ENCODE measurements at places on chromosomes 2 and 18.
A peak's percentile ranks its signal among the peaks of the same experiment; 100 is the strongest.

GRCh38 chr2:128440666-128441340 is 122.1 kb upstream of the HS6ST1 start:
- no peak for DNase-seq

DNA sequence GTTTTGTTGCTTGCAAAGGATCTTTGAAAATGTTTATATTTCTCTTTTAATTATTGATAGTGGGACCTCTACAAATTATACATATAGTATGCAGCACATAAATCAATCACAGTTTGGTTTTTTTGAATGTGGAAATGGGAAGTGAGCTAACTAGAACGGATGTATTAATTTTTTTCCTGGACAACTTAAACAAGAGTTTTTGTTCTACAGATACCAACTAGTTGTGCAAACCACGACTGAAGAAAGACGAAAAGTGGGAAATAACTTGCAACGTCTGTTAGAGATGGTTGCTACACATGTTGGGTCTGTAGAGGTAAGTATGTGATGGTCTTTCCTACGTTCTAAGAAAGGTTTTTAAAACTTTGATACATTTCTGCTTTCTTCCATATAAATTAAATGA is 39.2 kb downstream of the NDC80 start:
- DNase-seq, result no peak

GRCh38 chr2:68824831-68825230 is 46.4 kb downstream of the BMP10 start:
- DNase-seq, result no peak

GRCh38 chr2:2686222-2686621 is 355.1 kb upstream of the MYT1L start:
- DNase-seq, result no peak

DNA sequence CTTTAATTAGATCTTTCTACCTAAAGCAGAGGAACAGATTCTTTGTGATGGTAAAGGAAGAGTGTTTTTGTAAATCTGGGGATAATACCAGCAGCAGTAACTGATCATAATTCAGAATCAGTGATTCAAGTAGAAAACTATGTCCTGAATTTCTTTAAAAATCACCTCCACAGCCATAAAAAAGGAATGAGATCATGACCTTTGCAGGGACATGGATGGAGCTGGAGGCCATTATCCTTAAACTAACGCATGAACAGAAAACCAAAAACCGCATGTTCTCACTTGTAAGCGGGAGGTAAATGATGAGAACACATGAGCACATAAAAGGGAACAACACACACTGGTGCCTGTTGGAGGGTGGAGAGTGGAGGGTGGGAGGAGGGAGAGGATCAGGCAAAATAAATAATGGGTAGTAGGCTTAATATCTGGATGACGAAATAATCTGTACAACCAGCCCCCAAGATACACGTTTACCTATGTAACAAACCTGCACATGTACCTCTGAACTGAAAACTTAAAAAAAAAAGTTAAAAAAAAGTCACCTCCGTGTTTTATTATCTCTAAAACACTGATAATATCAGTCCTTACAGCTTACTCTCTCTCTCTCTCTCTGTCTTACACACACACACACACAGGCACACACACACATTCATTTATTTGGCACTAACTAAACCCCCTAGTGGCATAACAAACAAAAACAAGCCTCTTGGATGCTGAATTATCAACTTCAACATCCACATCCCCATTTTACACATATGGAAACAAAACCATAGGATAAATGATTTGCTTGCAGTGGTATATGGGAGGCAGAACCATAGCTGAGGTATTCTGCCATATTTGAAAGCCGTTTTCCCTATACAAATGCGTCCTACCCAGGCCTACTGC is 1.4 kb downstream of the TM4SF20 start:
- DNase-seq, result no peak

GRCh38 chr2:47662552-47662951 is 120.4 kb upstream of the MSH6 start:
- no peak for DNase-seq

DNA sequence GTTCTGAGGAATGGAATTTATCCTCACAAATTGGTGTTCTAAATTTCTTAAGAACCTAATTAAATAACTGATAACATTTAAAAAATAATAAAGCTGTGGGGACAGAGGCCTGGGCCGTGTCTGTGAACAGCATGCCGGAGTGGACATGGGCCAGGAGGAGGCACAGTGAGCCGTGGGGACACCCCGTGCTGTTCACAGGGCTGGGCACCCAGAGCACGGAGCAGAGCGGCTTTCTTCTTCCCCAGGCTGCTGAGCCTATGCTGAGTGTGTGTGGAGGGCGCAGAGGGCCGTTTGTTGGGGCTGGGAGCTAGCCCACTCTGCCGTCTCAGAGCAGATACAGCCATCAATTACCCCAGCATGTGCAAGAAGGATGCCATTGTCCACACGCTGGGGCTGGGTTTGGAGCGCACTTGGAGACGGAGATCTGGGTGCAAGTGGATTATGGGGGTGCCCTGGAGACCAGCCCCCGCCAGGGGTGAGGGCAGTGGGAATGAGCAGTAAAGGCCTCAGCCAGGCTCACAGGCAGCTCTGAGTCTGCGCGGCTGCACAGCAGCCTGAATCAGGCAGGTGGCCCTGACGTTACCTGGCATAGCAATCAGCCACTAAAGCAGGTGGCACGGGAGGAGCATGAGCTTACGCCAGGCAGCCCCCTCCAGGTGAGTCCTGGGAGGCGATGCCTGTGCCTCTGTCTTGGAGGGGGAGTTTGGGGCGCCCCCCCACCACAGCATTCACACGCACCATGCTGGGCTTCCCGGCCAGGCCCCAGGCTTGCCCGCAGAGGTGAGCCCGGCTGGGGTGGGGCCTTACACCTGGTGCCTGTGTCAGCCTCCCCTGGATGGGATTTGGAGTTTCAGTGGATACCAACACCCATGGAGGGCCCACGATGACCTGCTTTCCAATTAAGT is 52.1 kb upstream of the SLC66A3 start:
- no peak for DNase-seq

DNA sequence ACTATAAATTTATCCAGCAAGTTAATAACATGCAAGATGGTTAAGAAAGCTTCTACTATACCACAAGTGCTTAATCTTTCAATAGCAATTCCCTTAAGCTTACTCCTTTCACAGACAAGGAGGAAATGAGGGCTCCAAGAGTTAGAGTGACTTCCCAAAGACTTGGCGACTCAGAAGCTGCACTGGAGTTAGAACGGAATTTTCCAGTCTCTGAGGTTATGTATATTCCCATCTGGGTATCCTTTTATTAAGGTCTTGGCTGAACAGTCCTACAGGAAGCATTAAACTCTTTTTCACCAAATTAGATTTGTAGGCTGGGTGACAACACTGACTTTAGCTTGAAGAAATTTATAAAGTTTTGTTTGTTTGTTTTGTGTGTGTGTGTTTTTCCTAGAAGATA is 256.9 kb upstream of the DPP10 start:
- DNase-seq, result no peak

GRCh38 chr18:31590570-31590969 is 1.1 kb upstream of the TTR start:
- no peak for DNase-seq

- DNase-seq, result peak; percentile 19
Measured at GRCh38 chr2:101958061-101958460, 33.7 kb upstream of the IL1R2 start.

DNA sequence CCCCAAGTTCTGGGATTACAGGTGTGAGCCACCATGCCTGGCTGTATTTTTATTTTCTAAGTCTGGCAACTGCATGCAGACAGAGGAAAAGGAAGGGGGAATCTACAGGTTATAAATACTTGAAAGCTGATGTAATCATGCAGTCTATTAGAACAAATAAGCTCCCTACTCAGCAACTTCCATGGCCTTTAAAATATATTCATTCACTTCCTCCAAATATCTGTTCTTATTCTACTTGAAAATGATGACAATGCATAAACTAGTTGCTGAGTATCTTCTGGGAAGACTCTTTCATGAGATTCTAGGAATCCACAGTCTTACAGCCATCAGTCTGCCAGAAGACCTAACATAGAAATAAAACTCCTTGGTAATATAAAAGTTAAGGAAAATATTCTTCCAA is 66.9 kb upstream of the NCKAP5 start:
- no peak for DNase-seq

- DNase-seq, result no peak
Measured at GRCh38 chr2:117885308-117885707, 70.8 kb downstream of the DDX18 start.

- DNase-seq, result no peak
Measured at GRCh38 chr2:9222239-9222892, 15.8 kb downstream of the ASAP2 start.

- DNase-seq, result no peak
Measured at GRCh38 chr18:67260841-67261240, 255.7 kb downstream of the DSEL start.

- no peak for DNase-seq
Measured at GRCh38 chr2:133574620-133575019, 6.4 kb upstream of the NCKAP5 start.

DNA sequence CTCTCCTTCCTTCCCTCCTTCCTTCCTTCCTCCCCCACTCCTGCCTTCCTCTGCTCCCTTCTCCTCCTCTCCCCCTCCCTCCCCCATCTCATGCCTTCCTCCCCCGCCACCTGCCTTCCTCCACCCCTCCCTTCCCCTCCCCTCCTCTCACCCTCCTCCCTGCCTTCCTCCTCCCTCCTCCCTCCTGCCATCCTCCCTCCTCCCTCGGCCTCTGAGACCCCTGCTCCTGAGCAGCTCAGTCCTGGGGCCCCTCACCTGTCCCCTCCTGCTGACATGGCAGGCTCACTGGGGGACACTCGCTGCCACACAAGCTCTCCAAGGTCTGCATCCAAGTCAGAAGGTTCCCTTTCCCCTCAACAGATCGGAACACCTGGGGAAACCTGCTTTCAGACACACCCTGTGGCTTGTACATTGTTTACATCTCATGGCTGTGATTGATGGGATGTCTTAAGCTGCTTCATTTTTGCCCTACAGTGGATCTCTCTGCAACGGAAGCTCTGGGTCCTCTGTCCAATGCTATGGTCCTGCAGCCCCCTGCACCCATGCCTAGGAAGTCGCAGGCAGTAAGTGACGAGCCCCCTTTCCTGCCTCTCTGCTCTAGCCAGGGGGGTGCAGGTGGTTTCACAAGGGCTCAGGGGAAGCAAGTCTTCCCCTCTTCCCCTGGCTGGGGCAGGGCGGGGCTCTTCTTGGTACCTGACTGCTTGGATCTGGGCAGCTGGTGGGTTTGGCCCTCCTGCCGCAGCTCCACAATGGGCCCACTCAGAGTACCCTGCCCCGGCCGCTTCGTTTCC is 22.9 kb downstream of the ITGB1BP1 start:
- no peak for DNase-seq

DNA sequence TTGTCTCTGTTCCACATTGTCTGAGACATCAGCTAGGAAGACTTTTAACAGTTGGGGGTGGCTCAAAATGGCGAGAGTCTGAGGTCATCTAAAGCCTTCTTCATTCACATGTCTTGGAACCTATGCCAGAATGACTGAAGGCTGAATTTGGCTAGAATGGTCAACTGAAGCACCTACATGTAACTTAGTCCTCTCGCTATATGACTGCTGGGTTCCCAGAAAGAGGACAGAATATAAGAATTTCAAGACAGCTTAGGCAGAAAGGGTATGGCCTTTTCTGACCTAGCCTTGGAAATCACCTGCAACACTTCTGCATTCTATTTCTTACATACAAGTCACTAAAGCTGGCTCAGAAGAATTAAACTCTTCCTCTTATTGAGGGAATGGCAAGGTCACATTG is 75.6 kb upstream of the OTX1 start:
- DNase-seq, result no peak

DNA sequence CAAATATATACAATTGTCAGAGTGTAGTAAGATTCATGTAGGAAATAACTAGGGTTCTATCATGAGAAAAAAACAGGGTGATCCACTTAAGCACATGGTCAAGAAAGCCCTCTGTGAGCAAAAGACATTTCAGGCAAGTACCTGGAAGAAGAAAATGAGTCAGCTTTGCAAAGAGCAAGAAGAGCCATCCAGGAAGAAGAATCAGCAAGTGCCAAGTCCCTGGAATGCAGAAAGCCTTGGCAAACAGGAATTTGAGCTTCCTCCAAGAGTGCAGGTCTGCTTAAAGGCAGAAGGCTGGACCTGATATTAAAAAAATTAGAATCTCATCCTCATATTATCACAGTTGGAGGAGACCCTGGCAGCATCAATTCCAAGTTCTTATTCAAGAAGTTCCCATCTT is 188.5 kb upstream of the CELF4 start:
- DNase-seq, result no peak

GRCh38 chr2:152710713-152711112 is 6.5 kb downstream of the PRPF40A start:
- no peak for DNase-seq

GRCh38 chr2:122739732-122740593 is 984.5 kb downstream of the TSN start:
- DNase-seq, result no peak

DNA sequence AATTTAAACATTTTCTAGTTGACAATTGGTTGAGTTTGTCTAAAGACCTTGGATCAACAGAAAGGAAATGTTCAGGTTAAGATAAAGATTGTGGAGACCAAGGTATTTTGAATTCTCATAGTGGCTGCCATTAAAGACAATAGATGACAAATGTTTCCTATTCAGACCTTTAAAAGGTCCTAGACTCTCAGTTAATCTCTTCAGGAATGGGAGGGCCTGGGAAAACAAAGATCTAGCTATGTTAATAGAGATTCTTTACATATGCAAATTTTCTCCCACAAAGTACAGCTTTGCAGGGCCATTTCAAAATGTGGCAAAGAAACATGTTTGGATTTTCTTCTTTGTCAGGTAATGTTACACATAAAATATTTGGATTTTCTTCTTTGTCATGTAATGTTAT is 403.9 kb downstream of the SPAG16 start:
- no peak for DNase-seq

- no peak for DNase-seq
Measured at GRCh38 chr2:149652926-149653325, 65.4 kb upstream of the MMADHC start.

GRCh38 chr2:119430023-119430498 is 1.6 kb upstream of the TMEM37 start:
- DNase-seq, result no peak

- no peak for DNase-seq
Measured at GRCh38 chr2:8518979-8519668, 162.7 kb upstream of the ID2 start.

DNA sequence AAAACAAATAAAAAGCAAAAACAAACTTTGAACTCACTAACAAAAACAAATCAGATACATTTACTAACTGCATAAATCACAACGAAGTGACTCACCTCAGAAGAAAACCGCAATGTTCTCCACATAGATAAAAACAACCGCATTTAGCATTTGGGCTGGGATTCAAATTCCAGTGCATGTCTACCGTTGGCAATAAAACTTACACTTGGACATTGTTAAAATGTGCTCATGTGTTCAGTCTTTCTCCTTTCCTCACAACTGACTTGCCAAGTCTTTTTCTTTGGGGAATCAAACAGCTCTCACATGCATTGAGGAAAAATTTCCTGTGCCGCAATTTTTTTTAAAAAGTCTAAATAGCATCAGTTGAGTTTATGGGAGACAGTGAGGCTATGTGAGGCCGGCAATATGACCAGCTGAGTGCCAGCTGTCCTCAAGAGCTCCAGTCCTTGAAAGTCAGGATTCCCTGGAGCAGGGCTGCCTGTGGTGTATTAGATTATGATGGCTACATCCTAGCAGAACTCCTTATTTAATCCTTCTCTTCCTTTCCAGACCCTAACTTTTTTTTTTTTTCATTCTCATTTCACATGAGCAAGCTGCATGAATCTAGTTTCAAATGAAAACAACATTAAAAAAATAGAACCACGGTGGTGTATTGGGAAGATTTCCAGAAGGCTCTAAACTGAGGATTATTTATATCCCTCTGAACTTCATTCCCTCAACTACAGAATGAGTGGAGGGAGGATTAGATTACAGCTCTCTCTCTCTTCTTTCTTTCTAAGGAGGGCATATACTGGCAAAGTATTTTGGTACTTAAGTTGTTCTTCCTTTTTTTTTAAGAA is 70.2 kb upstream of the MEIS1 start:
- no peak for DNase-seq

GRCh38 chr18:63365876-63366212 is 1.2 kb downstream of the KDSR start:
- no peak for DNase-seq

Data from kidney capillary endothelial cell (primary cell).